ENCODE measurements at places on chromosomes 12 and 14.

DNA sequence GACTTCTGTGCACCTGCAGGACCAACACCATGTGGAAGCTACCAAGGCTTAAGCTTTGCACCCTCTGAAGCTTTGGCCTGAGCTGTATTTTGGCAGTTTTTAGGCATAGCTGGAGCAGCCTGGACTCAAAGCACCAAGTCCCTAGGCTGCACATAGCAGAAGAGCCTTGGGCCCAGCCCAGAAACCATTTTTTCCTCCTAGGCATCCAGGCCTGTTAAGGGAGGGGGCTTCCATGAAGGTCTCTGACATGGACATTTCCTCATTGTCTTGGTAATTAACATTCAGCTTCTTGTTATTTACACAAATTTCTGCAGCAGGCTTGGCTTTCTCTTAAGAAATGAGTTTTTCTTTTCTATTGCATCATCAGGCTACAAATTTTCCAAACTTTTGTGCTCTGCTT, 475.8 kb upstream of the FLRT2 start:
- no peak for DNase-seq

- no peak for DNase-seq
Observed at GRCh38 chr12:92389466-92389865, 243.8 kb upstream of the BTG1 start.

DNA sequence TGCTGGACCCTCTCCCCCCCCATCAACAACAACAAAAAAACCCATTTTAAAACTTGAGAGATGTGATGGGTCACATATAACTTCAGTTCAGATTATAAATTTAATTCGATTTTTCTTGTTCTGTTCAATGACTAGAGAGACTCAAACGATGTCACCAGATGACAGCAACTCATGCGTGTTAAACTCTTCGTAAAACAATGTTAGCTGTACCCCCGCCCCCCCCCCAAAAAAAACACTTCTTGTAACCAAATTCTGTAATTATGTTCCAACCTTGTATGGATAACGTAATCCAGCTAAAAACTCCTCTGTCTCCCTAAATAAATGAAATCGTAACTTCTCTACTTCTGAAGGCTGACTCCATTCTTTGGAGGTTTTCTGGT, 614 bp upstream of the NACA start:
- DNase-seq, result no peak

DNA sequence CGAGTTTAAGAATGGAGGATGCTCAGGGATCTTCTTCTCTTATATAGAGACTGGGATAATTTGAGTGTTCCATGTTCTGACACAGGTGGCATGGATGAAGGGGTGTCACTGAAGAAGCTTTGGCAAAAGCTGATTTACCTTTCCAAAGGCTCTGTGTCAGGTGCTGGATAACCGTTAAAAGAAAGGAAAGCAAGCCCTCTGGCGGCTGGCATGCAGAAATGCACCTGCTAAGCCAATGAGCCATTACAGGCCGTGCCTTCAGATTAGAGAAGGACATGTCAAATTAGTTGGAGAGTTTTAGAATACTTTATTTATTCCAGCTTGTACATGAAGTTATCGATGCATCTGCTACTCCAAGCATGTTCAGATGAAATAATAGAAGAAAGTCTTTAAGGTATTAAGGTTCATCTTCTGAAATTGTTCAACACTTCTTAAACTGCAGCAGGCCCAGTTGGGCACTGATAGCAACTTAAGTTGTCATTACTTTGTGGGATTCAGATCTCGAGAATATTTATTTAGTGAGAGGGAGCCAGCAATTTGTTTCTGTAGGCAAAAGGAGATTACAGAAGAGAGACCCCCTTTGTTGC, 678.2 kb downstream of the NRXN3 start:
- peak; percentile 30 for DNase-seq

GRCh38 chr12:108727868-108728735, 3.2 kb downstream of the CORO1C start:
- no peak for DNase-seq

- DNase-seq, result no peak
Observed at GRCh38 chr14:54840336-54840735, 62.3 kb downstream of the GCH1 start.

GRCh38 chr14:100688598-100689461, 37.9 kb upstream of the DLK1 start:
- DNase-seq, result peak; percentile 83

DNA sequence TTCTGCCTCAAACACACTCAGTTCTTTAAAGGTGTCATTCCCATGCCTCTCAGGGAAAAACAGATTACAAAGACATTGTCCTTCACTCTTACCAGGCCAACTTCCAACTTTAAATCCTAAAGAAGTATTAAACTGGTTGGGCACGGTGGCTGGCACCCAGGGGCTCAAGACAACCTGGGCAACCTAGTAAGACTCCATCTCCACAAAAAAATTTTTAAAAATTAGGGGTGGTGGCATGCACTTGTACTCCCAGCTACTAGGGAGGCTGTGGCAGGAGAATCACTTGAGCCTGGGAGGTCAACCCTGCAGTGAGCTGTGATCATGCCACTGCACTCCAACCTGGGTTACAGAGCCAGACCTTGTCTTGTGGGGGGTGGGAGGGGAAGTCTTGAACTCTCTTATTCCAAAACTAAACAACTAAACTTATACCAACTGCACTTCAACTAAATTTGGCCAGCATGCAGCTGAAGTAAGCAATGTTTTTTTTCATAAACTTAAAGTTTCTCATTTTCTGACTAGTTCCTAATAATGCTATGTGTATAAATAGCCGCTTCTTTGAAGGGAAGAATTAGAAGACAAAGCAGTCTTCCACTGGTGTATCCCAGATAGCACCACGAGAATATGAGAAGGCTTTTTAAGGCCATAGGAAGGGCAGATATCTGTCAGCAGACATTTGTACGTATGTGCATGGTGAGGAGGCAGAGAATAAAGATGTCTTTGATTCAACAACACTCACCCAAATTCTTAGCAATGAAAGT, 2.4 kb downstream of the SLC11A2 start:
- no peak for DNase-seq

DNA sequence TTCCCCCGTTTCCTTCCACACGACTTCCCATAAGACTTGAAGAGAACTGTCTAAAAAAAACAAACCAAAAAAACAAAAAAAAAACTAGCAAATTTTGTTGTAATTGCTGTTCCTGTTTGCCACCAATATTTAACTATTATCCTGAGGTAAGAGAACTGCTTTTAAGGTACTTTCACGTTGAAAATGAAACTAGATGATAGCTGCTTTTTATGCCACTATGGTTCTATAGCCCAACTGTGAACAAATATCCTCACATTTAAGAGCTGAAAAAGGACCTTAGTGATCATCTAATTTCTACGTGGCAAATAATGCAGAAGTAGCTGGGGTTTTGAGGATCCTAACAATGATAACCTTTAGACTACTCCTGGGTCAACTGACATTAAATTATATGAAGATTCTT, 98.6 kb downstream of the TAOK3 start:
- no peak for DNase-seq

- no peak for DNase-seq
Observed at GRCh38 chr14:23609001-23609400, 27.2 kb upstream of the DHRS2 start.

GRCh38 chr12:98453070-98453469, 62.3 kb upstream of the TMPO start:
- no peak for DNase-seq

- no peak for DNase-seq
Observed at GRCh38 chr14:69270097-69270496, 10.1 kb downstream of the GALNT16 start.

- no peak for DNase-seq
Observed at GRCh38 chr12:106750524-106750923, 24.0 kb upstream of the RIC8B start.

DNA sequence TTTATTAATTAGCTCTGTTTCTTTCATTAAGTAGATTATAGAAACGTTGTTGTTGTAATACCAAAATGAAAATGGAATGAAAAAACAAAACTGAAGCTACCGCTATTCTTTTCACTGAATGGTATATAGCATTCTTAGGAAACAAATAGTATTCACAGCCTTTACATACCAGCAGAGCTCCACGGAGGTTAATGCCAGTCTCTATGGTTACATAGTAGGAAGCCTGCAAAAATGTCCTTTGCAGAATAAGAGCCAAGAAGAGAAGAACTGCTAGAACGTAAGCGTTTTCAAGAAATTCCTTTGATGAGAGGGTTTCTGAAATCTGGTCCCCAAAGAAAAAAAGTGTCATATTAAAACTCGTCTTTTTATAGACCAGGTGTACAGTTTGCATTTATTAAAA, 30.6 kb downstream of the ABCC9 start:
- peak; percentile 18 for DNase-seq

- DNase-seq, result no peak
Observed at GRCh38 chr14:69685218-69685616, 73.8 kb downstream of the SUSD6 start.

GRCh38 chr14:51454351-51454750, 197.4 kb upstream of the FRMD6 start:
- no peak for DNase-seq

DNA sequence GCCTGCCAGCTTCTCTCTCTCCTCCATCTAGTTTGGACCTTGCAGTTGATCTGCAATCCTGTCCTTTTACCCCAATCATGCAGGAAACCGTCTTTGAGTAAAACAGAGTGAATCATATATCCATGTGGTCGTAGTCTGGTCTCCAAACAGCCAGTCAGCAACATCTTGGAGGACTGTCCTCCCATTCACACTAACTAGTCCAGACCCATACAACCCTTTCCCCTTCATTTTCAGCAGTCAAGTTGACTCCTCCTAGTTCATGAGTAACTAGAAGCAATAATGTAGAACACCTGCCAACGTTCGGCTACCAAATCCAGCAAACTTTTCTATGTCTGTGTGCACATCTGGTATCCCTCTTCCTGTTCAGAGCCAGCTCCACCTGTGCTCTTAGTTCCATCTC, 10.8 kb upstream of the BIN2 start:
- DNase-seq, result no peak

- no peak for DNase-seq
Observed at GRCh38 chr12:50518090-50518489, 13.3 kb downstream of the DIP2B start.

- no peak for DNase-seq
Observed at GRCh38 chr14:64500088-64500487, 3.5 kb downstream of the ZBTB25 start.

- peak; percentile 97 for DNase-seq
Observed at GRCh38 chr14:79369359-79370332, 841.7 kb downstream of the DIO2 start.

DNA sequence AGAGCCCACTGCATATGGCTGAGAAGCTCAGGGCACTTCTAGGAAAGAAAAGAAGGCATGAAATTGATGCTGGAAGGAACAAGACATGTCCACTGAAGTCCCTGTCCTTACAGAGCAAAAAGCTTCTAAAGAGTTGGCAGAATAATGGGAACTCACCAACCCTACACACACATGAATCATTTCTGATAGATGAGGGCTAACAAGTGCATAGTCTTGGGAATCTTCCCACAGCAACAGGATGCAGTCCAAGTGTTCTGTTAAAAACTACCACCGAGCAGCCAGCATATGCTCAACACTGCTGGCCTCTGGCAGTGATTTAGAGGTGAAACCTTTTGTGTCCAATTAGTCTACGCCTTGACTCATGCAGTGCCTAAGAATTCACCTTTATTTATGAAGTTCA, 44.8 kb downstream of the RHOJ start:
- peak; percentile 41 for DNase-seq

GRCh38 chr12:68876461-68876860, 56.5 kb downstream of the CPM start:
- no peak for DNase-seq

Data from astrocyte of the spinal cord (primary cell).